ENCODE measurements at places on chromosomes 1 and 21.
A peak's percentile ranks its signal among the peaks of the same experiment; 100 is the strongest.

- DNase-seq: no peak
These were observed 42.8 kb upstream of the JAK1 start for GRCh38 chr1:65009176-65009575.

- DNase-seq: no peak
These were observed 51.0 kb downstream of the SMYD2 start for GRCh38 chr1:214331827-214332423.

GRCh38 chr1:106889059-106889458, 167.4 kb upstream of the PRMT6 start:
- no peak for DNase-seq

- no peak for DNase-seq
These were observed 19.9 kb downstream of the FOXO6 start for GRCh38 chr1:41380979-41381691.

DNA sequence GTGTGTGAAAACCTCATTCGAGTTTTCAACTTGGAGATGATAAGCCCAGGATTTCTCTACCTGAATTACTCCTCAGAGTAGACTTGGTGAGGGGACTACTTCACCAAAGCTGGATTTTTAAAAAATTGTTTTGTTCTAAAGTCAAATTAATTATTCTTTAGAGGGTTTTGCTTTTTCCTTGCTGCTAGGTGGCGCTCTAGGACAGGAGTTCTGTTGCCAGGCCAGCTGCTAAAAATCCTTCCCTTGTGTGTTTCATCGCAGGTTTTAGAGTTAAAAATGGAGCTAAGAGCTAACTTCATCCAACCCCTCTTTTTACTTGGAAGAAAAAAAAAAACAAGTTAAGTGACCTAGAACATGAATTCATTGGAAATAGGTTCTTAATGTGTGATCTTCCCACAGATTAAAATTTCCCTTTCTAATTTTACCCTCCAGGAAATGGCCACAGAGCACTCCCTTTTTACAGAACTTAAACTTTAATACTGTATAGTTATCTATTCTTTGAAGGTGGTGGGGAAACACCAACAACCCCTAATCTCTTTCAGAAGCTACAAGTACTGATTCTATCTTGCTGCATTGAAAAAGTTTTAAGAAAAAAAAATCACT, 36.7 kb upstream of the FAM163A start:
- DNase-seq: peak; percentile 63

GRCh38 chr1:13622446-13622845, 38.8 kb downstream of the PDPN start:
- DNase-seq: no peak

DNA sequence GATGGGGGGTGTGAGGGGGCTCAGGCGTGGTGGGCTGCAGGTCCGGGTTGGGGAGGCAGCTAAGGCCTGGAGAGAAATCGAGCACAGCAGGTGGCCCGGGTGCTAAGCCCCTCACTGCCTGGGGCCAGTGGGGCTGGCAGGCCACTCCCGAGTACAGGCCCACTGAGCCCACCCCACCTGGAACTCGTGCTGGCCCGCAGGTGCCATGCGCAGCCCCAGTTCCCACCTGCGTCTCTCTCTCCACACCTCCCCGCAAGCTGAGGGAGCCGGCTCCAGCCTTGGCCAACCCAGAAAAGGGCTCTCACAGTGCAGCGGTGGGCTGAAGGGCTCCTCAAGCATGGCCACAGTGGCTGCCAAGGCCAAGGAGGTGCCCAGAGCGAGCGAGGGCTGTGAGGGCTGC, 1047.1 kb upstream of the ADGRL4 start:
- no peak for DNase-seq

DNA sequence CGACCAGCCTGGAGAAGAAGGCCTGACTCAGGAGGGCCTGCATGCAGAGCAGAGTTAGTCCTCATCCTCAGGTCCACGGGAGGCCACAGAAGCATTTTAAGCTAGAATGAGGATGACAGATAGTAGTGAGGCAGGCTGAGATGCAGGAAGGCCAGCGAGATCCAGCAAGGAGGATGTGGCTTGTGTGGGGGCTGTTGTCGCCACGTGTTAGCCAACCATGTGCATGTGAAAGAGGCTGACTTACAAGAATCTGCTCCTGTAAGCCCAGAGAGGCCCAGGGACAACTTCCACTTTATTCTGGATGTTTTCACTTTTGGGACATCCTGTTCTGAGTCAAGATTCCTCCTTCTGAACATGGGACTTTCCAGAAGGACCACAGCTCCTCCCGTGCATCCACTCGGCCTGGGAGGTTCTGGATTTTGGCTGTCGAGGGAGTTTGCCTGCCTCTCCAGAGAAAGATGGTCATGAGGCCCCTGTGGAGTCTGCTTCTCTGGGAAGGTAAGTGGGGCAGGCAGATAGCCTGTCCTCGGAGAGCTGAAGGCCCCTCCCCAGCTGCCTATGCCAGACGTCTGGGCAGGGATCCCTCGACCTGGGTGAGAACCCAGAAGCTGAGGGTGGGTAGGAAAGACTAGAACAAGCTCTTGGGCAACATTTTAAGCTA, at the start of gene SLAMF8:
Gene SLAMF8, plus strand, starts transcription at position 433 of the 661 bp plus-strand sequence. Its CDS starts 26 bp downstream, at position 459.
- DNase-seq: no peak

GRCh38 chr21:43340491-43341377, 86.2 kb downstream of the SIK1 start:
- DNase-seq: no peak

DNA sequence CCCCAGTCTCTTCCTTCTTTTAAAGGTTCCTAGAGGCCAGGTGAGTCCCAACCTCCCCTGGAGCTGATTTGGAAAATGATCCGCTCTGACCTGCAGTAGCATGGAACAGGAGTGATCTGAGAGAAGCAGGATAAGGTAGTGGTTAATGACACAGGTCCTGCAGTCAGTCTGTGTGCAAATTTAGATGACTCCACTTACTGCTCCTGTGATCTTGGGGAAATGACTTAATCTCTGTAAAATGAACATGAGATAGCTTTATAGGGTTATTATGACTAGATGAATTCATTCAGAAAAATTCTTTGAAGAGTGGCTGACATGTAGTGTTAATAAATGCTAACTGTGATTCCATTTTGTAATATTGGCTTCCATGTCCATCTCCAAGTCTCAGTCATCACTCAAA, 374.9 kb upstream of the CAMK1G start:
- no peak for DNase-seq

GRCh38 chr1:41344708-41345159, 16.5 kb upstream of the FOXO6 start:
- DNase-seq: no peak

- DNase-seq: no peak
These were observed 13.8 kb downstream of the SNX7 start for GRCh38 chr1:98675282-98675681.

GRCh38 chr1:66606362-66607065, 72.6 kb downstream of the SGIP1 start:
- no peak for DNase-seq

- no peak for DNase-seq
These were observed 8.6 kb downstream of the FNDC5 start for GRCh38 chr1:32861904-32862695.

- DNase-seq: no peak
These were observed 586.5 kb downstream of the NEGR1 start for GRCh38 chr1:71695821-71696220.

DNA sequence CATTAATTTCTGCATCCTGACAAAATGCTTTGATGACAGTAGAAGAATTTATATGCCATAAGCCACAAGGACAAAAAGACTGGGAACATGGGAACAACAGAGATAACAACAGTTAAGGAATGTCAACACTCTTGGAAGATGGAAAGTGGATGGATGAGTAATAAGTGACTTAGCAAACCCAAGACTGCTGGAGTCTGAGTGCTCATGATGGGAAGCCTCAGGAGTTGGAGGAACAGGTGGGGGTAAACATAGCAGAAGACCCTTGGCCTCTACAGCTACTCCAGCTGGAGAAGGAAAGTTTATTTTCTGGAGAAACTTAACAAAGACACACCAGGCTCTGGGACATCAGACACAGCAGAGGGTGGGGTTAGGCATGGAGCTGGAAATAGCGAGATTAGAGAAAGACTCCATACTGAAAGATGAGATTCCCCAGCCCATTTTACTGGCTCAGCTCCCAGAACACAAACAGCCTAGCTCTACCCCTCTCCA, 13.6 kb downstream of the G0S2 start:
- no peak for DNase-seq

- DNase-seq: no peak
These were observed 15.7 kb downstream of the OR2B11 start for GRCh38 chr1:247442164-247442563.

GRCh38 chr1:78275906-78276685, 214.7 kb upstream of the PTGFR start:
- DNase-seq: no peak

DNA sequence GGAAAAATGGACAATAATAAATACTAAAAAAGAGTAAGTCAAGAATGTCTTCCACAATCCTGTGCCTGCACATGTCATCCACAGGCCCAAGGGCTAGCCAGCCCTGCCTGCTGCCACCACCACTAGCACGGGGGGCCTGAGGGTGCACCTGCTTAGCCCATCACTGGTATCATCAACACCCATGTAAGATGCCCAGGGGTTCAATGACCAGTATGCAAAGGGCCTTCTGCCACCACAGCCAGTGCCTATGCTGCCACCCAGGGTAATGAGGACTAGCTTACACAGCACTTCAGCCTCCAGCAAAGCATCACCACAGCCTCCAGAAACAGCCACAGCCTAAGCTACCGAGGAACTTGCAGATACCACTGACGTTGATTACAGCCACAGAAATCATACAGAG, 46.3 kb downstream of the POFUT2 start:
- DNase-seq: no peak

DNA sequence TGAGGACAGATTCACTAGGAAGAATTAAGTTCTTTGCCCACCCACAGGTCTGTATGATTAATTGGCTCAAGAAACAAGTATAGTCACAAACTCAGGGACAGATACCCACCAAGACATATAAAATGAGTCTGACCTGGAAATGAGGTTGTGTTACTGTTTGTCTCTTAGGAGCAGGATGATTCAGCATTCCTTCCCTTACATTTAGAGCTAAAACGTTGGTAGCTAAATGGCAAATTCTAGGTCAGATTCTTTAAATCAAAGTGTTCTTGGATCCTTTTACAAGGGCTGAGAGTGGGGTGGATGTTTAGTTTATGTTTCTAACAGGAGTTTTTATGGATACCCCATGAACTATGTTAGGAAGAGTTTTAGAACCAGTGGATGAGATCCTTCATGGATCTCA, 4.7 kb downstream of the RIMKLA start:
- no peak for DNase-seq

- DNase-seq: no peak
These were observed 107.3 kb upstream of the ST6GALNAC5 start for GRCh38 chr1:76759950-76760349.

DNA sequence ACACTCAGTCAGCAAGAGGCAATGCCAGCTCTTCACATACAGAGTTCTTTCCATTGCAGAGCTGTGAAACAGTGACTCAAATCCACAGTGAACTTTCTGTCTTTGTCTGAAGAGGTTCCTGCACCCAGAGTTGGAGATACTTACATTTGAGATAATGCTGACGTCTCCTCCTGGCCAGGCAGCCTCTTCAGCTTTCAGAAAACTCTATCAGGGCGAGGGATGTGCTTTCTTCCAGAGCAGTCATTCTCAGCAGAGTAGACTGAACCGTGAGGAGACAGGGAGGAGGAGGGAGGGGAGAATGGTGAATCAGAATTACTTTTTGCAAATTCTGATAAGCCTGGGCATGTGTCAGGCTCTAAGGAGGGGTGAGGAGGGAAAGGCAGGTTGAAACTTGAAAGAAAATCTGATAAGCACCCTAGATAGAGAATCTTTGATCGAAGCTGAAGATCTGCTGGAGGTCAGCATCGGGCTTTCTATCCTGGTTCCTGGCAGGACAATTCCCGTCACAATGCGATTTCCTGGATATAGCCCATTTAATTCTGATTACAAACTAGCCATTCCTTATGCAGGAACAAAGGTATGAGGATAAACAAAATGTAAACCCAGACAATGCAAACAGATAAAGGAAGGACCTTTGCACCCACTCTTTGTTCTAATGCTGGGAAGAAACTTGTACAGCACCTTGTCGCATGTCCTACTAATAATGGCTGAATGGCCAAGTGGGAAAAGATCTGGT, 18.9 kb upstream of the NID1 start:
- no peak for DNase-seq

DNA sequence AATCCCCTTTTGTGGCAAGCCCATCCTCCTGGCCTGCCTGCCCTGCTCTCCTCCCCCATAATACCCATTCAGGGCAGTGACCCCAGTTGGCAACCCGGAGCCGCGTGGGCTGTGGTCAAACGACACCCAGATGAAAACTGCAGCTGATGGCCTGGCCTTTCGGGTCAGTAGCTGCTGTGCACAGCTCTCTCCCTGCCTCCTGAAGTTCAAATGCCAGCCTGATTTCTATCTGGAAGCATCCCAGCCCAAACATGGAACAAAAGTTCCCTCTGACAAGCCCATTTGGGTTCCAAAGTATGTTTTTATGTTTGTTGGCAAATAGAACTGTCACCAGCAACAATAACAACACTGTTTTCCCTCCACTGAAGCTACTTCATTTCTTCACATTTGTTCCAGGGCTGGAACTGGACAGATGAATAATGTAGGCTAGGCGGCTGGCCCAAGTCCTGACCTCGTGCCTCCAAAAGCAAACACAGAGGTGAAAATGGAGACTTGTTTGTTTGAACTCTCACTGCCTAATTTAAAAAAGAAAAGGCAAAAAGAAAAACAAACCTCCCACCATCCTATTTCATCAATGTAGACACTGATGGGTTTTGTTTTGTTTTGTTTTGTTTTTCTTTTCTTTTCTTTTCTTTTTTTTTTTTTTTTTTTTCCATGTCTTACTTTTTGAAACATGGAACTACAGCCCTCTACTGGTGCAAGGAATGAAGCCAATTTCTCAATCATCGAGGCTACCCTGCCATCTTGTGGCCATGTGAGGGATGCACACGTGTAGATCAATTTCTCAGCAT, 179.0 kb downstream of the ADSS2 start:
- peak; percentile 69 for DNase-seq

DNA sequence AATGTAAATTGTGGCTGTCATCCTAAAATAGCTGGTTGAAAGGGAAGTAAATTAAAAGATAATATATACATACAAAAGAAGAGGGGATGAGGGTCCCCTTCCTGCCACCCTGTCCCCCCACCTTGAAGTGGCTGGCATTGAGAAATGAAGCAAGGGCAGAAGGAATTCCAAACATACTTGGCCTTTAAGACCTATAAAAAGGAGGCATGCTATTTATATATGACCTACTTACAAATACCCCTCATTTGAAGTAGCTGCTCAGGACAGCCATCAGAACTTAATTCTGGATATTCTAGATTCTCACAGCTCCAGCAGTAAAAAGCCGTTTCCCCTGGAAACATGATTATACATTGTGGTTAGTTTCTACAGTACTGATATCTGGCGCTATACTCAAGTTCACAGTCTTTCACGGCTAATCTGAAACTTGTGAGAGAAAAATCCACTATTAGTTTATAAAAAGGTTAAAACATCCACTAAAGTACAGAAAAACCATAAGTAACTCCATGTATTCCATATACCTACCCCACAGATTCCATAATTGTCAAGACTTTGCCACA, 9.6 kb upstream of the MAP10 start:
- DNase-seq: no peak

Measured in left renal pelvis (tissue), 4 donors.